Activated naive CD4-positive, alpha-beta T cell treated with anti-CD3 and anti-CD28 coated beads for 36 hours (primary cell): ENCODE measurements at places on chromosomes 13 and 19. TPM values are rescaled to one million over a fixed set of nuclear protein-coding genes. Genes with fewer than 3 reads are reported as not detected.

The MYH14 gene
- not detected for total RNA-seq

DNA sequence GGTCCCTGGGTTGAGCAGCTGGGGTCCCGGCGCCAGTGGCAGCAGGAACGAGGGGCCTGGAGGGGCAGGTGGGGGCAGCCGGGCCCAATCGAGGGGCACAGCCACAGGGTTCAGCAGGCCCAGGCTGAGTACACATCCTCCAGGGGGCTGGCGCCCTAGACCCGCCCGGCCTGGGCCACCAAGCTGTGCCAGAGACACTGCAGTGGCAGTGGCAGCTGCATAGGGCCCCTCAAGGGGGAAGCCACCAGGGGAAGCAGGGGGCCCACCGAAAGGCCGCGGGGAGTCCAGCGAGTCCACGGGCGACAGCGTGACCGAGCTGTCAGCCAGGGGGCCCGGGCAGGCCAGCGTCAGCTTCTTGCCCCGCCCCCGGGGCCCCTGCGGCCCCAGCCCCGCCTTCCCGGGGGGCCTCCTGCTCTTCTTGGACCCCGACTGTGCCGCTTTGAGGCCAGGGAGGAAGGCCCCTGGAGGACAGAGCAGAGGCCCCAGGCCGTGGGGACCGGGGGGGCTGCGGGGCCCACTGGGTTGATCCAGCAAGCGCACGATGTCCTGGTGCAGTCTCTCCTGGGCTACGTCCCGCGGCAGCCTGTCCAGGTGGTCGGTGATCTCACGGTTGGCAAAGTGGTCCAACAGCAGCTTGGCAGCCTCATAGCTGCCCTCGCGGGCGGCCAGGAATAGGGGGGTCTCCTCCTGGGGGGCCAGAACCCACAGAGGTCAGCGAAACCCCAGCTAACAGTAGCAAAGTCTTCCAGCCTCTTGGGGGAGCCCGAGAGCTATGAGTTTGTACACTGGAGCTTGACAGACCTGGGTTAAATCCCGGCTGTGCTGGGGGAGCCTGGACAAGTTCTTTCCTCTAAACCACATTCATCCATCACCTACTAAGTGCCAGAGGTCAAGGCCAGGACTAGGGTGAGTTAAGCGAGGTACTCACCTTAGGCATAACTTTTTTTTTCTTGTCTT lies 39.5 kb downstream of the NOTCH3 start:
- DNase-seq, result no peak

- no peak for DNase-seq
Observed at GRCh38 chr19:44737238-44738071, 11.1 kb upstream of the BCL3 start.

- no peak for DNase-seq
Observed at GRCh38 chr19:51800473-51801244, 5.7 kb downstream of the FPR3 start.

- DNase-seq, result no peak
Observed at GRCh38 chr13:33870046-33870668, 52.2 kb downstream of the RFC3 start.

- DNase-seq, result no peak
Observed at GRCh38 chr19:53034948-53035675, 9.4 kb upstream of the ERVV-2 start.

- DNase-seq, result no peak
Observed at GRCh38 chr13:112446347-112446861, 70.2 kb downstream of the SPACA7 start.

DNA sequence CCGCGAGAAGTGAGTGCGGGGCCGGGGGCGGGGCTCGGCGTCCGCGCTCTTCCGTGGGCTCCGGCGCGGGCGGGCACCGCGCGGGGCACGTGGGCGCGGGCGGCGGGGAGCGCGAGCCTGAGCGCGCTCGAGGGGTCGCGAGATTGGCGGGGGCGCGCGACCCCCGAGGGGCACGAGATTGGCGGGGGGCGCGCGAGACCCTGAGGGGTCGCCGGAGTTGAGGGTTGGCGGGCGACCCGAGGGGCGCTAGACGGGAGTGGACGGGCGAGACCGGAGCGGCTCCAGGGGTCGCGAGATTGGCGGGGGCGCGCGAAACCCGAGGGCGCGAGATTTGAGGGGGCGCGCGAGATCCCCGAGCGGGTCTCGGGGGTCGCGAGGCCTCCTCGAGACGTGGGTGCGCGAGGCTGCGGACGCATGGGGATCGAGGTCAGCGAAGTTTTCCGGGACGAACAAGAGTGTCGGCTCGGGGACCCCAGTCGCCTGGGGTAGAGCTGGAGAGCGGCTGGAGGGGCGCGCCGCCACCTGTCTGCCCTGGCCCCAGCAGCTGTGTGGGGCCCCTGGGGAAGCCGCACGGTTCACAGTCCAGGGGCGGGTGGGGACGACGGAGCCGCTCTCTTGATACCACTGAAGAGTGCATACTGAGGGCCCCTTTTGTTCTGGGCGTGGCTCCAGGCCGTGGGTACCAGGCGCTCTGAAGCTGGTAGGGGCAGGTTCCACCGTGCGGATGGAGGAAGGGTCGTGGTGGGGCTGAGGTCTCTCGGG lies 682 bp downstream of the SSBP4 start:
- DNase-seq, result peak; percentile 49
